Activated naive CD4-positive, alpha-beta T cell treated with anti-CD3 and anti-CD28 coated beads, Interleukin-2, amount 50 U/mL, for 16 hours (primary cell): ENCODE measurements at places on chromosomes 4 and X.

- no peak for DNase-seq
Observed at GRCh38 chrX:113726009-113726408, 857.9 kb upstream of the HTR2C start.

- no peak for DNase-seq
Observed at GRCh38 chrX:23008431-23009099, 8.8 kb downstream of the DDX53 start.

DNA sequence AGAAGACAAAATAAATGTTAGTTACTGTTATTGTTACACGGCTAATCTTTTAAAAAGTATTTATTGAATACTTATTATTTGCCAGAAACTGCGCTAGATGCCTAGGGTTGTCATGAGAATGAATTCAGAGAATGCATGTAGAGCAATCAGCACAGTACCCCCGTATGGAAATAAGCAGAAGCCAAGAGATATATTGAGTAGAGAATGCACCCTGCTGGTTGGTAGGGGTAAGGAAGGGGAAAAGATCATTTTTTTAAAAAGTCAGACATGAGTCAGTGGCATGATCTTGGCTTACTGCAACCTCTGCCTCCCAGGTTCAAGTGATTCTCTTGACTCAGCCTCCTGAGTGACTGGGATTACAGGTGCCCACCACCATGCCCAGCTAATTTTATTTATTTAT lies 13.1 kb upstream of the DRP2 start:
- no peak for DNase-seq

DNA sequence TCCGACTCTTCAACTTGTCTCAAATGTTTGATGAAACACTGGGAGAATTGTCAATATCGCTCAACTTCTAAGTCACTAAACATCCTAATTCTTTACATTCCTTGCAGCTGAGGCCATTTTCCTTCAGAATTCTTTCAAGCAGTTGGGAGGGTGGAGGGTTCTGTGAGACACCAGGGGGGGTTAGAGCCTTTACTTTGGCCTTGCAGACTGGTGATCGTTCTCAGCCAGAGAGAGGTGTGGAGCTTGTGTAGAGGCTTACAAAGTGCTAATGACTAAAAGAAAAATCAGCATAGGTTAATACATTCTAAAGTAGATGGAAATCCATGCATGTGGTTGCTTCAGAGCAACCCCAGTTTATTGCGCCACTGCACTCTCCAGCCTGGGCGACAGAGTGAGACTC lies 21.3 kb upstream of the SOX3 start:
- DNase-seq: no peak

GRCh38 chr4:38610966-38611431 lies 53.0 kb upstream of the KLF3 start:
- DNase-seq: no peak

GRCh38 chrX:104961926-104962325 lies 258.6 kb downstream of the TEX13A start:
- DNase-seq: no peak

DNA sequence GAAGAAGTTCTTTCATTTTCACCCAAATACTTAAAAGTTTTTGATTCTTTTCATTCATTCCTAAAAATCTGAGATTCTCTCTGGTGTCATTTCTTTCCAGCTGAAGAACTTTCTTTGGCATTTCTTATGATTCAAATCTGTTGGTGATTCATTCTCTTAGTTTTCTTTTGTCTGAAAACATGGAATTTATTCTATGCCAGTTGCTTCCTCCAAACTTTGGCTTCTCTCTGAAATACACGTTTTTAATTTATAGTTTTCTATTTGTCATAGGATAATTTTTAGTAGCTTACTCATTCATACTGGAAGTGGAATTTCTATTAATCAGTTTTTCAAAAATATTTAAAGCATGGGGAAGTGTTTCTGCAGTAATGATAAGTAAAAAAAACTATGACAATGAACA lies 1012.0 kb downstream of the RPA4 start:
- DNase-seq: no peak

DNA sequence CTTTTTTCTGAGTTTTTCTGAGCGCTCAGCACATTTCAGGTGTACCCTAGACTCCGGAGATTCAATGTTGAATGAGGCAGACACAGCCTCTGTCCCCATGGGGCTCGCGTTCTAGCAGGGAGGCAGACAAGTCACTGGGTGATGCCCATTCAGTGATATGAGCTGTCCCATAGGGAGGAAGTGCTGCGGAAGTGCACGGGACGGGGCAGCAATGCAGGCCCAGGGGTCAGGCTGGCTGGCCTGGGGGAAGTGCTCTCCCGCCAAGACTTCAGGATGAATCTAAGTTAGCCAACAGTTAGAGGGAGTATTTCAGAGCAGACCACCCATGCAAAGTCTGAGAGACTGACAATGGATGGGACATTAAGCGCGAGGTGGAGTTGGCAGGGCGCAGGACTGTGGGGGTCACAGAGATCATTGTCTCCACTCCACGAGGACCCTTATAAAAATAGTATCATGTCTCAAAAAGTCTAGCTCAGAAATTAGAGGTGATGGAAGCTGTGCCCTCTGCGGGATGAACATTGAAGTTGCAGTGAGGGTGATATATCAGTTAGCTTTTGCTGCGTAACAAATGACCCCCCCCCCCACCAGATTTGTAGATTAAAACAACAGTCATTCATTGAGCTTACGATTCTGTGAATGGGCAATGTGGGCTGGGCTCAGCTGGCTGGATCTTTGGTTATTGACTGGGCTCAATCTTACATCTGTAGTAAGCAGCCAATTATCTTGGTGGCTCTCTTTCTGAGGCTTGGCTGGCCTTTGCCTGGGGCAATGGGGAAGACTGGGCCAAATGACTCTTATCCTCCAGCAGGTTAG lies 16.4 kb downstream of the PSAPL1 start:
- DNase-seq: no peak

- no peak for DNase-seq
Observed at GRCh38 chrX:68631336-68631735, 16.1 kb upstream of the STARD8 start.

DNA sequence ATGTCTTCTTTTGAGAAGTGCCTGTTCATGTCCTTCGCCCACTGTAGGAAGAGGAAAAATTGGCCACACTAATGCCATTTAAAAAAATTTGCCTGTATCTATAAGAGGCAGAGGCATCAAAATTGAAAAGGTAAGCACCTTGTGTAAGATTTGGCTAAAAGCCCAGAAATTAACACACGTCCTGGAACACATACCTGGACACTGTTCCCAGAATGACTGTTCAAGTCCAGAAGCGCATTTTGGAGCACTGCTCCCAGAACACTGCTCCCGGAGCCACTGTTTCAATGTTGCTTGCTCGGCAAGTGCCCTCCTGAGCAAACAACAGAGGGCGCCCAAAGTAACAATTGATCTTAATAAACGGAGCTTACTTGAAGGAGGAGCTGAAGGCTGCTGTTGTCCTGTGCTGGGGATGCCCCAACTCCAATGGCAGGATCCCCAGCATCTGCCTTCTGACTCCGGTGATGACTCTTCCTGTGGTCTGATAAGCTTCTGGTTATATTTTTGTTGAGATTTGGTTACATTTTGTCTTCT lies 1958.6 kb downstream of the C4orf33 start:
- DNase-seq: no peak

GRCh38 chr4:4639370-4639769 lies 97.5 kb upstream of the STX18 start:
- DNase-seq: no peak

DNA sequence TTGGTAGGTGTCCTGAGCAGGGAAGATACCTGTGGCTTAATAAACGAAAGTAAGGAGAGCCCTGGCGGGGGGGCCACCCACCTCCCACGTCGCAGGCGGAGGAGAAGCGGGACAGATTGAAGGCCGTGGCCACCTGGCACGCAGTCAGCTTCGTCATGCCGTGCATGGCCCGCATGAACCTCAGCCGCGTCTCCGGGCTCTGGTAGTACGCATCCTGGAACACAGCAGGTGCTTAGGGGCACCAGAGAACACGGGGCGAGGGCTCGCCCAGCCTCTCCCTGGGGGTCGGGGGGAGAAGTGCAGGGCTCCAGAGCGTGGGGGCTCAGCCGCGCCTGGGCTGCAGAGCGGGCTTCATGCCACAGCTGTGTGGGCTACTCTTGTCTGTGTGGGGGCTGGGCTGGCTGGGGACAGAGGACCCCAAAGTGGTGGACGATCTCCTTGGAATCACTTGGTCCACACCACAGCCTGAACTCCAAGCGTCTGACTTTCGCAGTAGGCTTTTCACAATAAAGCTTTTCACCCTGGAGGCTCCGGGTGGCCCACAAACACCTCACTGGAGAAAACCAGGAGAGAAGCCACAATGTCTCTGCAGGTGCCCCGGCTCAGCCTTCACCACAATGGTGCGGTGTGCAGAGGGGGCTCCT lies 27.1 kb upstream of the SLC25A6 start:
- no peak for DNase-seq

- peak; percentile 19 for DNase-seq
Observed at GRCh38 chrX:25144043-25144940, 128.5 kb upstream of the ARX start.

GRCh38 chr4:75831856-75832405 lies 70.3 kb downstream of the PPEF2 start:
- DNase-seq: no peak

DNA sequence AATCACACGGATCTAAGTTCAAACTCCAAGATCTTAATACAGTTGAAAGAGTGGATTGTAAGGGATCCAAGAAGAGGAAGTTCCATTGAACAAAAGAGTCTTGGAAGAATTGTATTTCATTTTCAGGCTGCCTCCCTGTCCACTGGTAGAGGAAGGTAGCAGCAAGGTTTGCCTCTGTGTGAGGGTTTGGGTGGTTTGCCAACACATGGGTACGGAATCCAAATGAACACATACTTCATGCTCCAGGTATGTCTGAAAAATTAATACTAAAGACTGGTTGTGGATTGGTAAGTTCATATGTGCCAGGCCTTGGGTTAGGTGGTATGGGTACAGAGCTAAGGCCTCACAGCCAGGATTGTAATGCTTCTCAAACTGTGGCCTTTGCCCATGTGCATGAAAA lies 523.6 kb upstream of the BOD1L1 start:
- no peak for DNase-seq

DNA sequence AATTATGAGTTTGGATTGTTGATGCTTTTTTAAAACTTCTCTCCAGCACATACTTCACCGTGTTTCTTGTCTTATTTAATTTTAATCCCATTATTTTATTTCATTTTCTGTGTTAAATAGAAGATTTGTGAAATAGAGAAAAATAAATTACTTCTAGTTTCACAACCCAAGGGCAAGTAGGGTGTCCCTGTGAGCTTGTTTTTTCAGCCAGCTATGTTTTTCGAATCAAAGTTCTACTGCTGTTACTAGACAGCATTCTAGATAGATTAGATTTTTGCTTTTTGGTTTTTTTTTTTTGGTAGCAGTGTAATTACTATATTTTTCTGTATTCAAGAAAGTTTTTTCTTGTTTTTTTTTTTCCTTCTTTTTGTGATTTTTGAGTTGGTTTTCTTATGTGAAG lies 59.9 kb downstream of the RBPJ start:
- no peak for DNase-seq

GRCh38 chrX:68867458-68868112 lies 38.8 kb downstream of the EFNB1 start:
- DNase-seq: no peak

DNA sequence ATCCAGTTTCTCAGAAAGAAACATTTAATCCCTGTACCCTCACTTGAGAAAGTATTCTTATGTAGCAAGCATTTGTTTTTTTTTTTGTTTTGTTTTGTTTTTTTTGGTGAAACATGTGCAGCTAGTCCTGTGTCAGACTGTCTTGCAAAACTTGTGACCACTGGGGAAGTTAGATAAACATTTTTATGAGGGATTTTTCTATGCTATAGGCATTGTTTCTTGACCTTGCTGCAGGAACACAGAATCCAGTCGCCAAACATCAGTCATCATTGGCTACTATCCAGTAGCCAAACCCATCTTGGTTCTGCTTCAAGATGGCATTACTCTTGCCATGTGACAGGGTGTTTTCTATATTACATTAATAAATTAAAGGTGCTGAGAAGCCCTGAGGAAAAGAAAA lies 7.7 kb upstream of the MAPK10 start:
- DNase-seq: no peak
